ENCODE measurements at places on chromosomes 12 and 14. TPM values are rescaled to one million over a fixed set of nuclear protein-coding genes. Genes with fewer than 3 reads are reported as not detected.

DNA sequence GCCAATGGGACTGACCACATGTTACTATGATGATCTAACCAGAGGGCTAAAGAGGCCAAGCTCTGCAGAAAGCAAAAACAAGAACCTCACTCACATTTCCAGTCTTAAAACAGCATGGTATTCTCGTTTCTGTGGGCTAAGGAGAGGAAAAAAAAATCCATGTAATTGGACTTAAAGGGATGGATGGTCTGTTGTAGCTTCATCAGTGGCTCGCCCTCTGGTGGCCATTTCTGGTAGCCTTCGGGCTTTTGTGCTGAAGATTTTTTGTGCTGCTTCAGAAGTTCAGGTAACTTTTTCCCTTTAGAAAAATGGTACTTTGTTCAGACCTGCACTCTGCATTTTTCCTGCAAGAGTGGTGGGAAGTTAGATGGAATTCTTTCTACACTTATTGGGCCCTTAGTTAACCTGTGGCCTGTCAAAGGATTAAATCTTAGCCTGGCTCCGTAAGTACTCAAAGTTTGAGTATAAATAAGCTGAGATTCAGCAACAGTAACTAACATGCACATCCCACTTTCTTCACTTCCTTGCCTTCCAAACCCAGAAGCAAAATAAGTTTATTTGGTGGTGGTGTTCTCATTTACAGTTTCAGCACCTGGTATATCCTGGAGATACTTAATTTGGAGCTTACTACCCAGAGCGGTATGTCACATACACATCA, 22.3 kb downstream of the DCAF4 start:
- peaks cover 18% of the 10 kb centered on the region for H3K36me3 ChIP-seq
- peak; percentile 53 for DNase-seq
- H3K4me3 ChIP-seq: no peak overlapping the region
- peaks cover 11% of the 10 kb centered on the region for H3K4me1 ChIP-seq
- peak overlapping the region; percentile 32 for H3K27ac ChIP-seq

DNA sequence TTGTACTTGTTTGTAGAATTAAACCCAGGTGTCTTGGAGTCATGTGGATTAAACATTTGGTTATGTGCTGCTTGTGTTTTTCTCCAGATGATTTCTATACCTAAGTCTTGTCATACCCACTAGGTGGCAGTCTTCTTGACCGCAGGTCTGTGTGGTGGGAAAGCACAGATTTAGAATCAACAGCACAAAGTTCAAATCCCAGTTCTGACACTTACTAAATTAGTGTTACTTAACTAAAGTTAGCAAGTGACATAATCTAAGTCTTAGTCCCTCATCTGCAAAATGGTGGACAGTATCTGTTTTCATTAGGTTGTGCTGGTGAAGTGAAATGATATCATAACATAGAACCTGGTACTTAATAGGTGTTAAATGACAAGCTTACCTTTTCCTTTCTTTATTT, 151.0 kb upstream of the ARHGAP5 start:
- H3K4me1 ChIP-seq: peaks cover 2% of the 10 kb centered on the region
- DNase-seq: no peak
- H3K4me3 ChIP-seq: no peak overlapping the region
- H3K27me3 ChIP-seq: no peaks in the 10 kb centered on the region
- H3K36me3 ChIP-seq: no peaks in the 10 kb centered on the region

- H3K27me3 ChIP-seq: no peaks in the 10 kb centered on the region
- H3K4me1 ChIP-seq: peaks cover 39% of the 10 kb centered on the region
- peak; percentile 57 for DNase-seq
- peak overlapping the region; percentile 94 for H3K4me3 ChIP-seq
- peaks cover 38% of the 10 kb centered on the region for H3K36me3 ChIP-seq
- peak overlapping the region; percentile 96 for H3K27ac ChIP-seq
Observed at GRCh38 chr12:49017891-49018260, 700 bp downstream of the PRKAG1 start.

The POLE2 gene
- 33.6 TPM for total RNA-seq

GRCh38 chr12:74957231-74957630, 252.4 kb downstream of the KCNC2 start:
- H3K4me3 ChIP-seq: no peak overlapping the region
- no peaks in the 10 kb centered on the region for H3K36me3 ChIP-seq
- no peaks in the 10 kb centered on the region for H3K27me3 ChIP-seq
- no peak overlapping the region for H3K27ac ChIP-seq

DNA sequence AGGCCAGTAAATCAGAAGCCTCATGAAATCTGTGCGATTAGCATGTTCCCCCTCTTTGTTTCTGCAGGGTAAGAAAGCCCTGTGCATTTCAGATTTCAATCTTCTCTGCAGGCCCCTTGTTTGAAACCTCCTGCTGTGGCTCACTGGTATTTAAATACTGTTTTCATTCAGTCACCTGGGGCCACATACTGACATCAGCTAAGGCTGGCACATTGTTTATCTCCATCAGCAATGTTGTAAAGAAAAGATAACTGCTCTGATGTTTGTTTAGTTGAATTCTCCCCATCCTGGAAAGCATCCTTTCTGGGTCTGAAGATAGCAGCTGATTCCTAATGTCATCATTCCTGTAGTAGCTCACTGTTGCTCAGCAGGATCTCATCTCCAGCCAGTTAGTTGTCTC, 554.9 kb downstream of the NRXN3 start:
- no peaks in the 10 kb centered on the region for H3K4me1 ChIP-seq
- no peak overlapping the region for H3K4me3 ChIP-seq
- no peak for DNase-seq
- H3K27me3 ChIP-seq: peaks cover 4% of the 10 kb centered on the region

The BBOF1 gene
- total RNA-seq: 1.9 TPM

The FAM181A gene
- not detected for total RNA-seq

The TOMM20L gene
- total RNA-seq: not detected

The GYS2 gene
- total RNA-seq: not detected

The NOVA1 gene
- 0.28 TPM for total RNA-seq

DNA sequence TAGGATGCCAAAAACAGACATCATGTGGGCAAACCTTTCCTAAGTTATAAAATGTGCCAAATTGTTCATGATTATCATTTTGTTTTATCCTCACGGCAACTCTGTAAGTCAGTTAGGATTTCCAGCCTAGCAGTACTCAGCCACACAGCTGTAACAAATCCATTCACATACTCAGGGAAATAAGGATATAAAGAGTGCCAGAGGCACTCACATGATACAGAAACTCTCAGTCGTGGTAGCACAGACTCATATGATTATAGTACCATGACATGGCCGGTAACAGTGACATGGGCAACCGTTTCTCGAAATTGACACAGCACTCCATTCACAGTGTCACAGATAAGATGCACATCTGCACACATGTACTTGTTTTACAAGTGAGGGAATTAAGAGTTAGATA, 344.2 kb downstream of the LRIG3 start:
- no peaks in the 10 kb centered on the region for H3K27me3 ChIP-seq
- no peak overlapping the region for H3K27ac ChIP-seq
- no peaks in the 10 kb centered on the region for H3K36me3 ChIP-seq
- no peak for DNase-seq
- no peaks in the 10 kb centered on the region for H3K4me1 ChIP-seq
- H3K4me3 ChIP-seq: no peak overlapping the region

The NANOG gene
- total RNA-seq: not detected

The KLRC4 gene
- total RNA-seq: 2.4 TPM
